NCI-H1694 (cell line): ENCODE measurements at places on chromosomes 2 and 18.

DNA sequence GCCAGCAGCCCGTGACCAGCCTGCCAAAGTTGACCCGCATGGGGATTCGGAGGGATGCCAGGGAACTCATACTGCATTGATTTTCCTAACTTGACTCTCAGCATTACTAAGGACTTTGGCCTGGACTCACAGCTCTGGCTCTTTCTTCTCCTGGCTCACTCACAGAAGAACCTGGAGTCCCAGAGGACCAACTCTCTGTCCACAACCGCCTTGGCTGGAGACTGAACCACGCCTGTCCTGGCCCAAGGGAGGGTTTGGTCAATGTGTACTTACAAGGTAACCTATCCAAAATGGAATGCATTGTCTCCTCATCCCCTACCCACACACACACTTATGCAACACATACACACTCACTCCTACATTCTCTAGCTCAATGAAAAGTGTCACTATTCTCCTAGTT lies 135.6 kb upstream of the KLHL29 start:
- DNase-seq, result no peak

GRCh38 chr18:46242183-46242582 lies 138.0 kb downstream of the HAUS1 start:
- no peak for DNase-seq

- DNase-seq, result no peak
Observed at GRCh38 chr18:50848061-50848551, 28.3 kb upstream of the MRO start.

DNA sequence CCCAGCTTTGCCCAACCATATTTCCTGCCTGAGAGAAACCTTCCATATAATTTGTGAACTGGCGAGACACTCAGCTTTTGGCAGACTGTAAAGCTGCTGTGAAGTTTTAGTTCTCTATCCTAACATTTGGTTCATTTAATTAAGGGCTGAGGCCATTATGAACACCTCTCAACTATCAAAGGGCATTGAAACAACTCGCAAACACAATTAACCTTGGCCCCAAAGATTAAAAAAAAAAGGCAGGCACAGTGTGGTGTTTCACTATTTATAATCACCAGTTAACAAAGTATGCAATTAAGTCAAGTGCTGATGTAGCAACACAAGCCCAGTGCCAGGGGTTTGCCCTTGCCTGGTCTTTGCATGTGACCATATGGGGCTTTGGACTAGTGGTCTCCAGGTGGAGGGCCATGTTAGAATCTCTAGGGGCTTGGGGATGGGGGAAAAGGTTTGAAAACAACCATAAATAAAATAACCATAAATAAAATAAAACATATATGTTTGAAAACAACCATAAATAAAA lies 297.6 kb upstream of the SKOR2 start:
- DNase-seq, result no peak

DNA sequence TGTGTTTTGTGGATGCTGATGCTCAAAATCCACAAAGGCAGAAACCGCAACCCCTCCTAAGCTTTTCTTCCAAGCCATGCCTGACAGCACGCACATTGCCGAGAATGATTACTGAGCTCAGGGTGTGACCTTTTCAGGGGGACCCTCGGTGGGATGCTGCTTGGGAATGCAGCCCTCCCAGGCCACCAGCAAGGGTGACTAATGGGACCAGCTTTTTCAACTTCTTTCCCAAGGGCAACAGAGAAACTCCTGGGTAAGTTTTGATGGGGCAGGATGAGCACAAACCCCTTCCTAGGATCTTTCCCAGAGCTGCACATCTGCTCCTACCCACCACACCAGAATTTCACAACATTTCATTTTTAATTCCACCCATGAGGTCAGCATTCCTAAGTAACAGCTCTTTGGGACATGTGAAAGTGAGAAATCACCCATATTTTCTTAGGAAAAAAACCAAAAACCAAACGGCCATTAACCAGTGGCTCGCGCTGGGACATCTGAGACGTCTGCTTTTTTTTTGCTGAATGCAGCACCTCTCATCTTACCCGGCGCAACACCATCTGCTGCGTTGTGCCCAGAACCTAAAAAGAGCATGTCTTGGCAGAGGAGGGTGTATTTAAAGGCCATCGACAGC lies 119.0 kb downstream of the ARL4C start:
- DNase-seq, result peak; percentile 65

- DNase-seq, result no peak
Observed at GRCh38 chr2:183919167-183919566, 679.2 kb upstream of the ZNF804A start.

DNA sequence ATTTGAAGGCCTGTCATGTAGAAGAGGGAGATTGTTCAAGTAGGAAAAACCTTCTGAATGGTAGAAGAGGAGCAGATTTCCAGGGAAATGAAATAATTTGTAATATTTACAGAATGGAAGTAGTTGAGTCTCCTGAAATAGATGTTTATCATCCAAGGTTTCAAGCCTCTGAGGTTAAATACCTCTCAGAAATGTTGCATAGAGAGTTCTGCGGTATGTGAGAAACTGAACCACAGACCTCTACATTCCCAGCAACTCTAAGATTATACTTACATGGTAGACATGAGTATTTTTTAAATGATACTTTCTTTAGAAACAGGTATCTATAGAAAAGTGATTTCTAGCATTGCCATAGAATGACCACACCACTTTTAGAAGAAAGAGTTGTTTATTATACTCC lies 379.8 kb upstream of the FANCL start:
- no peak for DNase-seq

- DNase-seq, result no peak
Observed at GRCh38 chr2:115529627-115530026, 1087.2 kb downstream of the DPP10 start.

DNA sequence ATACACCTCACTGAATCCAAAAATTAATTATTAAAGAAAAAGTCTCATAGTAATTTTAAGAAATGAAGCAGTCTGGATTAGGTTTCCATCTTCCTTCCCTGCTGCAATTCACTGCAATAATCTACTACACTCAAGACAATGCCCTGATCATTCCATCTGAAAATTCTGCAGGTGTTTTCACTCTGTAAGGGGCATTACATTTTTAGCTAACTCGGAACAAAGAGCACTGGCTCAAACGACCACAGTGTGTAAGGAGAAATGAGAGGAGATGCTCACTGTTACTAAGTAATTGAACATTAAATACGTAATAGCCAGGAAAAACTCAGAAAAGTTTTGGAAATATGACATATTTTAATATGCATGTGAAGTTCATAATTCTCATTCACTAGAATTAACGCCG lies 1.3 kb downstream of the B4GALT6 start:
- no peak for DNase-seq

DNA sequence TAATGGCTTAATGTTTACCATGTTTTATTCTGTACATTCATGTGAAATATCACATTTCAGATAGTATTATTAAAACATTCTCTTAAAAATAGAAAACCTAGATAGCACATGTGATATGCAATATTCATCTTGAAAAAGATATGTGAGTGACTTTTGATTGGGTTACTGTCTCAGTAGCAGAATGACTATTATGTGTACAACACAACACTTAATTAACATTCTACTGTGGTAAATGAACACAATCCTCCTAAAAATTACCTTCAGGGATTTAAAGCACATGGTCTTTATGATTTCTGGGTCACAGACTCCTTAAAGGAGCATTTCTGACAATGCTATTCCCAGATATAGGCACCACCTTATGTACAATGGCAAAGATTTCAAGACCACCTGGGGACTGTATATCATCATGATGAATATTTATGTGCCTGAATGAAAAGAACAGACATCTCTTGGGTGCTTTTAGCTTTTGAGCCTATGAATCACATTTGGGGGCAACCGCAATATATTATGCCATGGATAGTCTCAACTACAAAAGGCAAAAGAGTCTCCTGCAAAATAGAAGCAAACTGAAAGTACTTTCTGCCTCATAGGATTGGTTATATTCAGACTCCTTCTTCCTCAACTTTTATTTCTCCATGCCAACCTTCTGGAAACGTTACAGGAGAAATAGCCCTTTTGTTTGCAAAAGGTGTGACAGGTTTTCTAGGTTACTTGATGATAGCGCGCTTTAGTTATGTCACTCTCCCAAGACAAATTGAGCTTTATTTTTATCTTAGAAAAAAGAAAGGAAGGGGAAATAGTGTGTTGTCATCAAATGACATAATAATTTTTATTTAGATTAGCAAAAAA lies 259.0 kb downstream of the CALCRL start:
- DNase-seq, result no peak

DNA sequence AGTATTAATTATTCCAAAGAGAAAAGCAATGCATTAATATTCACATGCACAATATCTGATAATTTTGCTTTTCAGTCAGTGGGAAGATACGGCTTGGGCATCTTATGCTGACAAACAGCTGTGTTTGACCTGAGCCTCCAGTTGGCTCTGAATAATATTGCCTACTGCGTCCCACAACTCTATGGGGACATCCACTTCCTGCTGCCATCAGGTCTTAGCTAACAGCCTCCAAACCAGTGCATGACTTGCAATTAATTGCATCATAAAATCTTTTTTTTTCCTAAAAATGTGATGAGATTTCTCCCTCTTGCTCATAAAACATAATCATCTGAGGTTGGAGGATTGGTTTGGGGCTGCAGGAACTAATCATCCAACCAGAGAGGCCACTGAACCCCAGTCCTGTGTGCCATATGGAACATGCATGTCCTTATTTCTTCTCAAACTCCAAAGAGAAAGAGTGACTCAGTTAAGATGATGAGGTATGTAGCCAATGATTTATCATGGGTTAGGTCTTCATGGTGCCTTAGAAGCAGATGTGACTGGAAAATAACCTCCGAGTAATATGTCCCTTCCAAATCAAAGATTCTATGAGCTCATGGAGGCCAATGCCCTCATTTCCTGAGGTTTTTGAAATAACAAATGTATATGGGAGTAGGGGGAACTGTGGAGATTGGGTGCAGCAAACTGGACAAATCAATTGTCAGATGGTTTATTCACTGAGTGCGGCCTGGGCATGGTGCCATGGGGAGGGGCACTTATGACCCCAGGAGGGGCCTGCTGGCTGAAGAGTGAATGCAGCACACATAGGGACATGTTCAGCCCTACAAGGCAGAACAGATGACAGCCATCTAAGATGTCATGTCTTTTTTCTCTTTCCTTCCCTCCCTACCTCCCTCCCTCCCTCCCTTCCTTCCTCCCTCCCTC lies 39.4 kb downstream of the EDAR start:
- no peak for DNase-seq

GRCh38 chr2:207505171-207505570 lies 24.6 kb upstream of the CREB1 start:
- DNase-seq, result no peak

DNA sequence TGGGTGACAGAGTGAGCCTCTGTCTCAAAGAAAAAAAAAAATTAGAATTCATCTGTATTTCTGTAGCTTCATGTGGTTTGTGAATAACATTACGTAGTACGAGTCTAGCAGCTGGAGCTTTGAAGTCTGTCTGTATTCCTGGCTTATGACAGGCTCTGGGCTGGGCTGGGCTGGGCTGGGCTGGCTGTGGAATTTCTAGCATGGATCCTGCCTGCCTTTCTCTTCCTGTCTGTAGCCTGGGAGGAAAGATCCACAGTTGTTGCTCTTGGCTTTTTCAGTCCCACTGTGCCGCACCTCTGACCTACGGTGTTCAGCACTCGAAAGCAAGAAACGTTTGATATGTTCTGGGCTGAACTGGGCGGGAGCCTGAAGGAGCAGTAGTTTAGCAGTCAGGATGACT lies 55.4 kb downstream of the BOLA3 start:
- no peak for DNase-seq

- DNase-seq, result no peak
Observed at GRCh38 chr2:16096962-16097361, 156.6 kb downstream of the MYCN start.

GRCh38 chr2:105364436-105365139 lies 27.2 kb downstream of the C2orf49 start:
- no peak for DNase-seq

DNA sequence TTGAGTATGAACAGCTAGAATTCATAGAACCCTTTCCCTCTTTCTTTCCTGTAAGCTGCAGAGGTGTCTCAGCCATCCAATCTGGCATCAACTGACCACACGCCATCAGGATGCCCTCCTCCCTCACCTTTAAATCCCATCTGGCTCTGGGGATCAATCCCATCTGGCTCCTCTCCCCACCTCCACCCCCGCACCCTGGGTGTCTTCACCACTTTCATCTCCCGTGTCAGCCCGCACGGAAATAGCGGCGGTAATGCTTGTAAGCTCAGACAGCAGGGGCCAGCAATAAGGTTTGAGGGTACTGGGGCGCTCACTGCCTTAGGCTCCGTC lies 508 bp upstream of the TUBA4B start:
- no peak for DNase-seq

- DNase-seq, result no peak
Observed at GRCh38 chr2:159411460-159411859, 125.0 kb upstream of the WDSUB1 start.

DNA sequence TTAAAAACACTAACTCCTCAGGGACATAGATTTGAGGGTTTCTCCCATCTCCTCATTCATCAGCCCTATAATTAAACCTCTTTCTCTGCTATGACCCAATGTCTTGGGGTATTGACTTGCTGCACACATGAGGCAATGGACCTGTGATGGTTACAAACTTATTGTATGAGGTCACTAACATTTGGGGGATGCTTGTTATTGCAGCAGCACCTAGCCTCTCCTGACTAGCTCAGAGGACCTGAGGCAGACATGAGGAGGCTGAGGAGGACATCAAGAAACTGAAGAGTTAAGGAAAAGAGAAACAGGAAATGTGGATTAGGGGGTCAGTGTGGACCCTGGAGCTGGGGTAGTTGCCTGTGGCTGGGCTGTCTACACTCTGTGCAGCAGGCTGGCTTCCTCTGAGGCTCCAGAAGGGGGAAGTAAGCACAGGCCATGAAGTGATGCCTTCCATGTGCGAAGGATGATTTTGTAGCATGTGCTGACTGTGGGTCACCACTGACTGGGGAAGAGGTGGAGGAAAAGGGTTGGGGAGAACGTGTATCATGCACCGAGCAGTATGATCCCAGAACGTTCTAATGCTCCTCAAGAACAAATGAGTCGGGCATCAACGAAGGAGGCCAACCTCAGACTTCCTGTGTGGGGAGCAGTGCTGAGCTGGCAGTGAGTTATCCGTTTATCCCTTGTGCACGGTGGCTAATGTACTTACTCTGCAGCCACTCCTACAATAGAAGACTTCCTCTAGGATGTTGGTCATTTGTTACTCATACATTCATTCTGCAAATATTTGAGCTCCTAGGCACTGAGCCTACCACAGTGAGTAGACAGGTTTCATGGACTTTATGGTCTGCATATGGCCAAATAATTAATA lies 42.1 kb upstream of the RFX8 start:
- no peak for DNase-seq

- DNase-seq, result no peak
Observed at GRCh38 chr2:167749660-167750059, 497.7 kb downstream of the STK39 start.

GRCh38 chr2:205717175-205717846 lies 35.0 kb downstream of the NRP2 start:
- DNase-seq, result no peak
